Stimulated activated CD4-positive, alpha-beta T cell treated with anti-CD3 and anti-CD28 coated beads, Interleukin-12 subunit alpha, Interleukin-12 subunit beta, amount 100 ng/mL, for 48 hours (primary cell): ENCODE measurements at places on chromosomes 2 and 18.

DNA sequence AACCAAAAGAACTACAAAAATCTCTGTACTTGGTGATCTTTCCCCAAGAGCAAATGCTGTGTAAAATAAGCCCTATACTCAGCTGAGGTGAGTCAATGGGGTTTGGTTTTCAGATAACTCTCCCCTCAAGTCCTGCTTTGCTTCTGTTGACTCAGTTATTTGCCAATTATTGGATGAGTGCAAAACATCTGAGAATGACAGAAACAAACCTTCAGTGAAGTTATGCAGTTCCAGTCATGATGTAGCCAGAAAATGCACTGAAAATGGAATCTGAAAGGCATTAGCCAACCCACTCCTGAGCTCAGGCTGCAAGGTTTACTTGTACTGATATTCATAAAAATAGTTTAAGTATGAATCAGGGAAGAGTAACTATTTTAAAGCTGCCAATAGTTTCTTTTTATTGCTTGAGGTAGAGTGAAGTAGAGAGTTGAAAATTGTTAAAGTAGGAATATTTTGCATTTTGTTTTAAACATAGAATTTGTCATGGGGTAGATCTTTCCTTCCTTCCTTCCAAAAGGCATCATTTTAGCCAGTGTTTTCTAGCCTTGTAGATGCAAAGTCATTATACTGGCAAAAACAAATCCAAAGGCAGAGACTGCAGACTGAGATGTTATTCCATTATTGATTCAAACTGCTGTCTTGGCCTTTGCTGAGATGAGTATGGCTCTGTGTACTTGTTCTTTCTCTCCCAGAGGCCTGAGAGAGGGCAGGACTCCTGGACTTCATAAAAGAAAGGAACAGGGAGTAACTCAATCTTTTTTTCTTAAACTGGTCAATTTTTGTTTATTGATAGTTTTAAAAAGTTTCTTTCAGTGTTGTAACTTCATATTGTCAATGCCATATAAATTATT, 215.3 kb downstream of the RND3 start:
- DNase-seq = no peak

GRCh38 chr2:64905338-64906024, 83.7 kb upstream of the SLC1A4 start:
- DNase-seq = no peak

DNA sequence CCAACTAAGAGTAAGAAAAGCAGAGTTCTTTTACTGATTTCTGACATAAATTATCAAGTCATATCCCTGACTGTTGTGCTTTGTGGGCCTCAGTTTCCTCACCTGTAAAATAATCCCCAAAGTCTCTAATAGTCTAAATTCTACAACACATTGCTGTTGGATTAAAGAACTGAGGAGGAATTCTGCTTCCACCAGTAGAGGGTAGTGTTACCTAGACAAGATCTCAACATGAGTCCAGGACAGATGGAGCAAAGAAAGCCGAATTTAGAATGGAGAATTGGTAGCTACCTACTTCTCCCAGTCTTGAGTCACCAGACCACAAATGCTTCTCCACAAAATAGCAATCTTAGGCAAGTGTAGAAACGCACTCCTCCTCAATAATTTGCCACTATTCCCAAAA, 462.5 kb upstream of the FSHR start:
- DNase-seq = no peak

- DNase-seq = no peak
These were observed 17.6 kb downstream of the ACSL3 start for GRCh38 chr2:222878301-222878876.

DNA sequence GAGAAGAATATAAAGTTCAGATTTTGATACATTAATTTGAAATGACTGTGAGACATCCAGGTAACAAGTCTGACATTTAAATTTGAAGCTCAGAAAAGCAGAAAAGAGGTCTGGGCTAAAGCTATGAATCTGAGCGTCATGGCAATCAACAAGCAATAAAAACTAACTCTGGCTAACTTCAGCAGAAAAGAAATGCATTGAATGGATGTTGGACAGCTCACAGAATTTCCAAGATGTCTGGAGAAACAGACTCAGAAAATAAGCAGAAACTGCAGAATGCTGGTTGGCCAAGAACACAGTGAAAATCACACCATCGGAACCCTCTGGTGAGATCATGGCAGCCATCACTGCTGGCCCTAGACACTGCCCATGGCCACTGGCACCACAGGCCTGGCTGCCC, 366.6 kb downstream of the METTL4 start:
- DNase-seq = no peak
